CMK (cell line): ENCODE measurements at places on chromosomes 13 and 19.
A peak's percentile ranks its signal among the peaks of the same experiment; 100 is the strongest.

- no peak for DNase-seq
These were observed 435.8 kb downstream of the HS6ST3 start for GRCh38 chr13:96525715-96526114.

GRCh38 chr13:109968876-109969577 is 182.6 kb upstream of the IRS2 start:
- DNase-seq, result no peak

DNA sequence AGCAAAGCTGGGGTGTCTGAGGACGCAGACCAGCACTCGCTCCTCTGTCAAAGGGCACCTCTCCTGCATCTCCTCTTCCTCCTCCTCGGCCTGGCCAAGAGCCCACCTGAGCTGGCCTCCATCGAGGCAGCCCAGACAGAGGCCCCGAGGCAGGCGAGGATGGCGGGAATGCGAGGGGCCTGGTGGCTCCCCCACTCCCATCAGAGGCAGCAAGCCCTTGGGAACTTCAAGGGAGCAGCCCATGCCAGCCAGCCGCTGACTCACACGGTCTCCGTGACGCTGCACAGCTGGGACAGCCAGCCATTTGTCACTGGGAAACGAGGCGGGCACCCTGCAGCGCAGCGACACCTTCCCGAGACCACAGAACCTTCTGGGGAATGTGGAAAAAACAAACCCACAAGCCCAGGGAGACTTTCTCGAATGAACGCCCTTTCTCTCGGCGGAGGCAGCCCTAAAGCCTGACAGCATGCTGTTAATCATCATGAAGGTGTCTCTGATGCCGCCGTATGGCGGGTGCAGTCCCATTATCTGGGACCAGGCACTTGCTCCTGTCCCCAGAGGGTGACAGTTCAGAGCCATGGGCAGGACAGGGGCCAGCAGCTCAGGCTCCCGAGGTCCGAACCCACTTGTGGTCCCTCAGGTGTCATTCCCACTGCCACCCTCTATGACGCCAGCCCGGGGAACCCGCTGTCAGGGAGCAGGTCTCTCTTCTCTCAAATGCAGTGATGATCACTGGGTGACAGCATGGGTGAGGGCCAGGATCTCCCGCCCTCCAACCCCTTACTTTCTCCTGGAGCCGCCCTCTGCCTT is 53.0 kb downstream of the PEPD start:
- no peak for DNase-seq

DNA sequence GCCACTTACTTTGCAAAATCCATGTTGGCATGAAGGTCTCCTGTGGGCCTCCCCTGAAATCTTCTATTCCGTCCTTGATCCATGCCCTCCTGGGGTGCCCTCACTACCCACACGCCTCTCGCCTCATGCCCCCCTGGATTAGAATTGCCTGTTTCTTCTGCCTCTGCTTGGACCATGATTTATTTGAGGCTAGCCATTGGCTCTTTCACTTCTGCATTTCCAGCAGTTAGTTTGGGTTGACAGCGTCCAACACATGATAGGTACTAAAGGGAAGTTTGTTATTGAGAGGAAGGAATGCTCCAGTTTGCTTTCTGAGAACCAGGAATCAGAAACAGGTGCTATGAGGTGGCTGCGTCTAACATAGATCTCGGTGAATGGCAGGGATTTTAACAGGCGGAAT is 30.5 kb upstream of the TPTE2 start:
- no peak for DNase-seq

DNA sequence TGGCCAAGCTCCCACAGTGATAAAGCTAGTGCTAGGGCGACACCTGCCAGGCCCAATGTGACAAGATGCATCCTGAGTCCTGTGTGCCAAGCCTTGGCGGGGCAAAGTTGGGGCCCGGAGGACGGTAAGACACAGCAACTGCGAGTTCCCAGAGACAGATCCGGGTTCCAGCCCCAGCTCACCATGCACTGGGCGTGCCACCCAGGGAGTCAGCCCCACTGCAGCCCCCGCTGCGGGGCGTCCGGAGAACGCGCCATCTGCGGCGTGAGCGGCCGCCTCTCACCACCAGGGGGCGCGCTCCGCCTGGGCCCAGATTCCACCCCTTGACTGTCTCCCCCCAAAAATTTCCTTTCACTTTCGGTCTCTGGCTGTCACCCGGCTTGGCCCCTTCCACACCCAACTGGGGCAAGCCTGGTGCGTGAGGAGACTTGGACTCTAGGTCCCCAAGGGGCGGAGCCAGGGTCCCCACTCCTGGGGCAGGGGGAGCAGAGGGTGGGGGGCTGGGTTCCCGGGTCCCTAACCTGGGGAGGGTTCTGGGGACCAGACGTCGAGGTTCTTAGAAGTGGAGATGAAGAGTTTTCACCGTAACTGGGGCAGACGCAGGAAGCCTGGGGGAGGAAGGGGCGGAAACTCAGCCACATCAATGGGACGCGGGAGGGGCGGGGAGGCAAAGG is at the start of gene FLT3LG:
TSS of gene FLT3LG (plus strand) at position 348 of the 674 bp plus-strand sequence. CDS start 425 bp downstream, outside the sequence.
- DNase-seq, result no peak

- no peak for DNase-seq
These were observed 18.3 kb downstream of the SIAH3 start for GRCh38 chr13:45833242-45833641.

- DNase-seq, result no peak
These were observed 196.5 kb downstream of the ITGBL1 start for GRCh38 chr13:101648766-101649487.

- no peak for DNase-seq
These were observed 43.3 kb downstream of the SPATA13 start for GRCh38 chr13:24203811-24204210.

GRCh38 chr19:18985257-18985656 is 44.2 kb upstream of the HOMER3 start:
- no peak for DNase-seq

DNA sequence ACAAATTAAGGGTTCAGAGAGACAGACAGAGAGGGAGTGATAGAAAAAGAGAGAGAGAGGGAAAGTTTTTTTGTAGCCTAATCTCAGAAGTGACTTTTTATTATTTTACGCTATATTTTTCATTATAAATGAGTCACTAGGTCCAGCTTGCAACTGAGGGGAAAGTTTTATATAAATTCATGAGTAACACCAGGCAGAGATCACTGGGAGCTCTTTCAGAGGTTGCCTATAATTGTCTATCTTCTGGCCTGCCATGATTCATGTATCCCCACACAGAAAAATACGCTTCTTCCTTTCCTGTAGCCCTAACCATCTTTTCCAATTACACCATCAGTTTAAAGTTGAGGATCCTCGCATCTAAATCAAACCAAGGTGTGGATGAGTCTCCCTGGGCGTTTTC is 467.9 kb downstream of the SLITRK1 start:
- DNase-seq, result no peak

- no peak for DNase-seq
These were observed 5.2 kb upstream of the DOCK6 start for GRCh38 chr19:11267316-11268085.

- no peak for DNase-seq
These were observed 166.9 kb downstream of the DLEU7 start for GRCh38 chr13:50676602-50677001.

GRCh38 chr19:8490873-8491272 is 11.6 kb downstream of the PRAM1 start:
- DNase-seq, result no peak

DNA sequence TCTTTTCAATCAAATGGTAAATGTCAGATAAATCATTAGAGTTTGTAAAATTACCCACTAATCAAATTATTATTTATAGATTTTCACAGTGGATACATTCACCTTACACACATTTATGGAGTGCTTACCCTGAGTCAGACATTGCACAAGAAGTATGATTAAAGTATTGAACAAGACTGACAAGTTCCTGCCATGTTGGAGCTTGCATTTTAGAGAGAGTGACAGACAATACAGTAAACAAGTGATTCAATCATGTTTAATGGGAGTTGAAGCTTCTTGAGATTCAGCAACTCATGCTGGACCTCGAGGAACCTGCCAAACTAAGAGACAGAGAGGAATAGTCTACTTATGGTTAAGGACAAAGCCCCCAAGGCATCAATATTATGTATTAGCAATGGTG is 487.8 kb downstream of the PCDH17 start:
- DNase-seq, result no peak

DNA sequence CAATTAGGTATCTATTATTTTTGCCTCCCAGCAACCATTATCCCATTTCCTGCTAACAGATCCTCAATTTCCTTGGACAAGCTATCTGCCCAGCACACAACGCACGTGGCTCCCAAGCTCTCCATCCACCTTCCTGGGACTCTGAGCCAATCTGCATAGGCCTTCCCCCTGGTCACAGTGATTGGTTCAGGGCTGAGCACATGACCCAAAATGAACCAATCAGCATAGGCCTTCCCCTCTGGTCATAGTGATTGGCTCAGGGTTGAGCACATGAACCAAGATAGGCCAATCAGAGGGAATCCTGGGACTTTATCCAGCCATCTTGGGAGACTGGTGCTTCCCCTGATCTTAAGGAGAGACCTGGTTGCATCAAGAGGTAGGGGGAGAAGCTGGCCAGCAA is 5.8 kb downstream of the CPAMD8 start:
- DNase-seq, result peak; percentile 7

GRCh38 chr13:24267274-24267673 is 42.1 kb upstream of the C1QTNF9 start:
- no peak for DNase-seq

- no peak for DNase-seq
These were observed 73.4 kb downstream of the ZDHHC20 start for GRCh38 chr13:21385710-21386109.

- DNase-seq, result no peak
These were observed 87.6 kb downstream of the HSPH1 start for GRCh38 chr13:31073859-31074718.

DNA sequence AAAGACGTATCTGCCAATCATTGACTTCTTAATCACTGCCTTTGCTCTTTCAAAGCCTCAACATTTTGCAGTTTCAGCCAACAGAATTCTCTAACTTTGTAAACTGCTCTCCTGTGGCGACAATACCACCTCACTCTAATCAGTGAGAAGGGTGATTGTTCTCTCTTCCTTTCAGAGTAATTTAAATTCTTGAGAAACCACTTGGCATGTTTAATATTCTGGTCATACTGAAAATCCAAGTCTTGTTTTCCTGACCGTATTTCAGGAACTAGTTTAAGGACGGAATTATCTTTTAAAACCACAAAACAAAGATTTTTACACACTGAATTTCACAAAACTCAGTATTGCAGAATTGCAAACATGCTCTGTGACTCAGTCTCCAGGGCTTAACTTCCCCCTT is 5.2 kb upstream of the CDC16 start:
- no peak for DNase-seq

DNA sequence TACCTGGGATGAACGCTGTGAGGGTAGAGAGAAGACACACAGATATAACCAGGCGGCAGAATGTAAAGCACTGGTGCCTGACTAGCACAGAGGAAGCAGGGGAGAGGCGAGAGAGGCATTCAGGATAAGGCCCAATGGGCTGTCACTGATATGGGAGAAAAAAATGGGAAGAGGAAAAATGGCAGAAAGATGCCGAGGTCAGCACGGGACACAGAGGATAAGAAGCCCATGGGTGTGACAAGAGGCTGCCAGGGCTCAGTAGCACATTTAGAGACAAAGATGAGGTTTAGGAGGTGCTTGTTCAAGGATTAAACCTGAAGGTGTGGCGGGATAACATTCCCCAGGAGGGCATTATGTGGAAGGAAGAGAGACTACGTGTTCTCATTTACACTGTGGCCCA is 5.6 kb downstream of the SMG9 start:
- no peak for DNase-seq

DNA sequence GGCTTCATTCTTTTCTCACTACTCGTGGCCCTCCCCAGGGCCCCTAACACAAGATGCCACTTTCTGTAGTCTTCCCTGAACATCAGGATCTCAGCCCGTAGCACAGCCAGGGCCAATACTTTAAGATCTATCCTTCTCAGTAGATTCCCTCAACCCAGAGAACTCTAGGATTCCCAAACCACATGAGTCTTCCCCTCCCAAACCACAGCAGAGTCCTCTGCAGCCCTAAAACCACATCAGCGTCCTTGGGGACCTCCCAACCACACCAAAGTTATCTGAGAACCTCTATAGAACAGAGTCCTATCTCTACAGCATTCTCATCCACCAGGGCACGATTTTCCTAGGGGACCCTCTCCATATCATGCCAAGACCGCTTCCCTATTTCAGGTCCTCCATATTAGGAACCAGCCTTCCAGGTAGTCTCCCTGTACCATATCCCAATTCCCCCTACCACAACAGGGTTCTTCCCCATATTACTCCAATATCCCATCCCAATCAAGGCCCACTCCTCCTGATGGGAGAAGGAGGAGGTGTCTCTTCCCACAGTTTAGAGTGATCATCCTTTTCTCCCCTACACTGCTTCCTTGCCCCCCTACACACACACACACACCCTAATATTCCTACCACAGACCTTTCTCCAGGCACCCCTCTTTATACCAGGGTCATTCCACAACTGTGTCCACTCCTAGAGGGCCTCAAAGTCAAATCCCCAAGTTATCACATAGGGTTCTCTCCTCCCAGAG is 1.4 kb downstream of the DYRK1B start:
- DNase-seq, result no peak

- DNase-seq, result no peak
These were observed 13.1 kb downstream of the MED26 start for GRCh38 chr19:16614941-16615340.

GRCh38 chr13:96871469-96871868 is 122.8 kb downstream of the OXGR1 start:
- no peak for DNase-seq

- DNase-seq, result peak; percentile 68
These were observed 193.6 kb downstream of the COL4A1 start for GRCh38 chr13:110113284-110113764.

DNA sequence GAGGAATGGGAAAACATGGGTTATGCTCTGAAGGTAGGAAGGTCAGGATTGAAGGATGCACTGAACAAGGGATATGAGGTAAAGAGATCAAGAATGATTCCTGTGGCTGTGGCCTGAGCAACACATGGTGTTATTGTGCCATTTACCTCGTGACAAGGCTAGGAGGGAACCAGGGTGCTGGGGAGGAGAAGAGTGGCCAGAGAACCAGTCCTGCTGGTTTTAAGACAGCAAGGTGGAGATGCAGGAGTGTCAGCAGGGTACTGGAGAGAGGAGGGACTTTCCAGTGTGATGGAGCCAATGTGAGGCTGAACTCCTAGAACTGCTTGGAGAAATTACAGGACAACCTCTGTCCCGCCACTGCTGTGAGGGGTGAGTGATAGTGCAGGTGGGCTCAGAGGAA is 282.4 kb downstream of the MYO16 start:
- no peak for DNase-seq

- peak; percentile 7 for DNase-seq
These were observed 764.4 kb downstream of the LIG4 start for GRCh38 chr13:107450931-107451330.
